ENCODE measurements at places on chromosomes 5 and 9.

DNA sequence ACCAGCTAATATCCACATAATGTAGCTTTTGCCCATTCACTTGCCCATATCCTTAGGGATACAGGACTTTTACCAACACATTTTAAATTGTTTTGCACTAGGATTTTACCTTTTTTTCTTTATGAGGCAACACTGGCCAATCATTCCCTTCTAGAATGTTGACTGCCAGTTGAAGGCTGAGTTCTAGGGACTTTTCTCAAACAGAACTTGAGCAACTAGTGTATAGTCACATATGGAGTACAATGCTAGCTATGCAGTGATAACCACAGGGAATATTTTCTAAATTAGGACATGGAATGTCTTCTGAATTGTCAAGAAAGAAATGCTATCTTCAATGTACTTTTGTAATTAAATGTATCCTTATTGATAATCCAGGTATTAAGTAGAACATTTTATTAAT is 133.6 kb downstream of the OXCT1 start:
- DNase-seq, result no peak

- DNase-seq, result no peak
Measured at GRCh38 chr5:105587963-105588662, 2025.5 kb upstream of the NUDT12 start.

- no peak for DNase-seq
Measured at GRCh38 chr5:53067641-53068040, 41.9 kb downstream of the MOCS2 start.

- no peak for DNase-seq
Measured at GRCh38 chr5:120510098-120510637, 46.1 kb downstream of the PRR16 start.

- peak; percentile 0 for DNase-seq
Measured at GRCh38 chr5:135944967-135945560, 9.7 kb downstream of the LECT2 start.

DNA sequence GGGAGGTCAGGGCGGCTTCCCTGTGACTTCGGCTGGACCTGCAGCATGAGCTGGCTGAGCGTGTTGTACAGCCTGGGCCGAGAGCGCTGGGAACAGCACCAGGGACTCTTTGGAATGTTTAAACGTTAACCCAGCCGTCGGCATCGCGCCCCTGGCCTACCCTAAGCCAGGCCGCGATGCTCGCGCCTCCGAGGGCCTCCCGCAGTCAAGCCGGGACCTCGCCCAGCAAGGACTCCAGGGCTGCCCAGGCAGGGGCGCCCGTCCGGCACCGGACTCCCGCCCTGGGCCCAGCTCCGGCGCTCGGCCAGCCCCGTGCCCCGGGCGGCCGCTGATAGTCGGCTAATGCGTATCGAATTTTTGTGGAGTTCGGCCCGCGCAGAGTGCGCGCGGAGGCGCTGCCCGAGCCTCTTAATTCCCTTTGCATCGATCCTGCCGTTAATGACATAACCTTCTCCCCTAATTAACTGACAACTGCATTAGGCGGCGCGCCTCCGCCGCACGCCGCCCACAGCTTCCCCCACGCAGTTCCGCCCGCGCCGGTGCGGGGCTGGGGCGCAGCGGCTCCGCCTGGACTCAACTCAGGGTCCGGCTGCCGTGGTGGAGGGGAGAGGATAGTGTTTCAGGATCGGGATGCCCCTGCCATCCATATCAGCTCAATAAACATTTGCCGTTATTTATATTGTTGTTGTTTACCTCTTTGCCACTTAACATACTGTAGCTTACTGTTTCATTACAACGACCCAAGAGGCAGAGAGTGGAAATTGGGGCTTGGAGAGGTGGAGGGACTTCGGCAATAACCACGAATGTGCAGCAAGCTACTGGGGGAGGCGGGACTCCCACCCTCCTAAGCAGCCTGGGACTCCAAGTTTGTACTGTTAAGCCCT is 28.8 kb upstream of the CDC23 start:
- no peak for DNase-seq

DNA sequence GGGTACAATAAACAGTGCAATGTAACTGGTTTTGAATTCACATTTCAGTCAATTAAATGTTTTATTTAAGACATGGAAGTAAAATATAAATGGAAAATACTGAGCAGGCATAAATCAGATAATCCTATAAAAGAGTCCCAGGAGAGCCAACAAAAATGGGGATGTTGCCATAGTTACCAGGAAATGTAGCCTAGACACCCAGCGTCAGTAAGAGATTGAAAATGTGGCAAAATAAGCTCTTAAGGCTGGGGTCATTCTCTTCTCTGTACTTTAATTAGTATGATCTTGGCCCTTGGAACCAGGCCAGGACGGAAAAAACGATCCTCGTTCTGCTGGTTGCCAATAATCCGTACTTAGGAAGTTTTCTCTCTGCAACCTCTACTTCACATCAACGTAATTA is 18.9 kb upstream of the RASEF start:
- DNase-seq, result no peak

- DNase-seq, result no peak
Measured at GRCh38 chr5:172939611-172940267, 19.5 kb upstream of the RPL26L1 start.

GRCh38 chr5:73591102-73591695 is 25.7 kb downstream of the UTP15 start:
- no peak for DNase-seq

DNA sequence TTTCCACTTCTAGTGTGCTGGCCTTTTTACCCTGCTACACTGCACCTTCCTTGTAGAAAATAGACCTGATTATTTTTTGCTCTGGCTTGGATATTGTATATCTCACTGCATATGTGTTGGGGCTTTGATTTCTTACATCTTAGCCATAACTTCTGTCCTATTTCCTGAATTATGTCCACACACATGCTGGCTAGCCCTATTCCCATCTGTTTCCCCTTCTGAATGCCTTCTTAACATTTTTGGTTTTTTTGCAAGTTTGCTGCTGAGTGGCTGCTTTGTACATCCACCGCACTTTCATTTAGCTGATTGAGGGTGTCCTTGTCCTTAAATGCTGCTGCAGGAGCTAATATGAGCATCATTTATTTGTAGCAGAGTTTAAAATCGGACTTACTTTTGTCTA is 26.9 kb downstream of the CFAP95 start:
- no peak for DNase-seq

DNA sequence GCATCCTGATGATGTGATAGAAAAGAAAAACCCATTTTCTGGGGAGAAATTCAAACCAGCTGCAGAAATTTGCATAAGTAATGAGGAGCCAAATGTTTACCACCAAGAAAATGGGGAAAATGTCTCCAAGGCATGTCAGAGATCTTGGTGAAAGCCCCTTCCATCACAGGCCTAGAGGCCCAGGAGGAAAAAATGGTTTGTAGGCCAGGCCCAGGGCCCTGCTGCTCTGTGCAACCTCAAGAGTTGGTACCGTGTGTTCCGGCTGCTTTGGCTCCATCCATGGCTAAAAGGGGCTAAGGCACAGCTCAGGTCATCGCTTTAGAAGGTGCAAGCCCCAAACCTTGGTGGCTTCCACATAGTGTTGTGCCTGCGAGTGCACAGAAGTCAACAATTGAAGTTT is 543.1 kb downstream of the ZNF608 start:
- DNase-seq, result no peak

GRCh38 chr5:67341478-67341877 is 144.9 kb upstream of the CD180 start:
- no peak for DNase-seq

DNA sequence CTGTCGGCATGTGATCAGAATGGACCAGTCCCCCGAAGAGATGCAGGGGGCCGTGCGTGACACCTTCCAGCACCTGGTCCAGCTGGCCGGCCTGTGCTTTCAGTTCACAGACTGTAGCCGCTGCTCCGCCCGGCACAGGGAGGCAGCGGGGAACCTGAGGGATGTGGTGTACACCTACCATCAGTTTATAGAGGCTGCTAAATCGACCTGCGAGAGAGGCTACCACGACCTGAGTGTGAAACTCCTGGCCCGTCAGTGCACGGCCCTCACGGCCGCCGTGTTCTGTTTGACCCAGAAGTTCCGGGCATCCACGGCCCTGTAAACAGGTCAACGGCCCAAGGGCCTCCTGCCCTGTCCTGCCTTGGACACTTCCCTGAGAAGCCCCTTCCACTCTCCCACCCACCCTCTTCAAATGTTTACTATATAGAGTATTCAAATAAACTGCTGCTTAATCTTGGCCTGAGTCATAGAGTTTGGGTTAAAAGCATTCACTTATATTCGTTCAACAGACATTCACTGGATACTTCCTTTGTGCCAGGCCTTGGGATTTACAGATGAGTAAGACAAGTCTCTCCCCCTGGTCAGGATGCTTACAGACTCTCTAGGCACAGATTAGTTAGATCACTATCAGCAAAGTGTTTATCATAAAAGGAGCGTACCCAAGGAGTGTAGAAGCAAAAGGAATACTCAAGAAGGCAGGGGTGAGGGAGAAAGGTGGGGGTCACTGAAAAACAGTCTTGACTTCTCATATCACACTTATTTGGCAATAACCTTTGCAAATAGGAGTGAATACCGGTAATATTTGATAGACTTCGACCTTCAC is 6.9 kb upstream of the TRMT10B start:
- DNase-seq, result no peak

DNA sequence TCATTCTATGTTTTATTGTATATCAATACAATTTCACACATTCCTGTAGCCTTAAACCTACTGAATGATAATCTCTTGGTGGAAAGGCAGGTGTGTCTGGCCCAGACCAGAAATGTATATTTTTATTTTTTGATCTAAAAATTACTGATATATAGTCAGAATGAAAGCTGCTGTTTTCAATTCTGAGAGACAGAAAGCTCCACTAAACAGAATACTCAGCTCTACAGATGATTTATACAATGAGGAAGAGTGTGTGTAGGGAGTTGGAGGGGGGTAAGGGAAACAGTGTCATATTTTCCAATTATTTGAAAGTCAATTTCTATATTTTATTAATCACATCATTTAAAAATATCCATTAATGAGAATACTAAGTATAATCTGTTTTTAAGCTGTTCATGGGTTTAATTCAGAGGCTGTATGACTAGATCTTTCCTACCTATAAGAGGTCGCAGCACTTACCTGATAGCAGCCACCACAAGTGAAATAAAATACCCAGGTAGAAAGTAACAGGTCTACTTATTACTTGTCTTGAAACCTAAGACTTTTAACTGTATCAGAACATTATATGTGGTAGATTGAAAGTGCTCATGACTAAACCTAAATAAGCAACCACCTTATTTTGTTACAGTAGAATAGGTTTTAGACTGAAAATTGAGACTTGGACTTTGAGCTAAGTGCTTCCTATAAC is 183.4 kb downstream of the TMC1 start:
- no peak for DNase-seq

- DNase-seq, result no peak
Measured at GRCh38 chr5:33311893-33312292, 128.9 kb upstream of the TARS1 start.

GRCh38 chr5:156402387-156402921 is 75.5 kb downstream of the SGCD start:
- peak; percentile 57 for DNase-seq

- DNase-seq, result no peak
Measured at GRCh38 chr9:107983762-107984161, 494.2 kb upstream of the KLF4 start.

GRCh38 chr9:89177944-89178829 is at the start of gene SHC3:
Gene SHC3, minus strand, starts transcription at chr9:89178818. Its CDS starts 358 bp downstream, at chr9:89178460.
- DNase-seq, result no peak

GRCh38 chr9:129394061-129394885 is 216.2 kb upstream of the IER5L start:
- no peak for DNase-seq

- no peak for DNase-seq
Measured at GRCh38 chr9:135100241-135100681, 12.8 kb downstream of the OLFM1 start.

- DNase-seq, result no peak
Measured at GRCh38 chr5:178651046-178651810, 24.4 kb upstream of the CLK4 start.

DNA sequence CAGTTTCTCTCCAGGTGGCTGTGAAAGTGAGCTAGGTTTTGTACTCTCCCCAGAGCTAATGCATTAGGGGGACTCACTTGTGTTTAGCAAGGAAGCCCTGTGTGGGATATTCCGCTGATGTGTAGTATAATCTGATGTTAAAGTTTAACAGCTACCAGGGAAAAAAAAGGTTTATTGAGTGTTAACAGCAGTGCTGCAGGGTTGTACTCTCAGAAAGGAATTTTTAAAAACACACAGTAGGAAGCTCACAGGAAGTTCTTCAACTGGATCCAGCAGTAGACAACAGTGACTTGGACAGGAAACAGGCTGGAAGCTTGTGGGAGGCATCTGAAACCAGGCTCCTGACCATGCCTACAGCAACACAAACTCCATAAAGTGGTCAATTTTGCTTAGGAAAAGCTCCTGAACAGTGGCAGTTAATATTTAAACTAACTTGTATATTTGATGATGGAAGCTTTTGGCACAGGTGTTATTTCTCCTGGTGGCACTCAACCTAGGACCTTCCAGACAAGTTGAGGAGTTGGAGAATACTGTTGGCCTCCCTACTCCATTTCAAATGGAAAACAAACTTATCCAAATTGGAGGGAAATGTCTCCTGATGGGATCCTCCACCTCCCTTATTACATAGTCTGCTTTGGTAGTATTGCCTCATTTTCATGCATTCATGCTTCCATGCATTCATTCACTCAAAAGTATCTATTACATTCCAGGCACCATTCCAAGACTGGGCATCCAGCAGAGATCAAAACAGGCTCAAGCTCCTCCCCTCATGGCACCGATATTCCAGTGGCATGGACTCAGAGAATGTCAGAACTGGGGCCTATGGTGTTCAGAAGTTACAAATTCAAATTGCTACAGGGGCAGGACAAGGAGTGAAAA is 54.7 kb downstream of the FOXD1 start:
- DNase-seq, result no peak

GRCh38 chr5:54651482-54652076 is 134.0 kb downstream of the SNX18 start:
- DNase-seq, result no peak

DNA sequence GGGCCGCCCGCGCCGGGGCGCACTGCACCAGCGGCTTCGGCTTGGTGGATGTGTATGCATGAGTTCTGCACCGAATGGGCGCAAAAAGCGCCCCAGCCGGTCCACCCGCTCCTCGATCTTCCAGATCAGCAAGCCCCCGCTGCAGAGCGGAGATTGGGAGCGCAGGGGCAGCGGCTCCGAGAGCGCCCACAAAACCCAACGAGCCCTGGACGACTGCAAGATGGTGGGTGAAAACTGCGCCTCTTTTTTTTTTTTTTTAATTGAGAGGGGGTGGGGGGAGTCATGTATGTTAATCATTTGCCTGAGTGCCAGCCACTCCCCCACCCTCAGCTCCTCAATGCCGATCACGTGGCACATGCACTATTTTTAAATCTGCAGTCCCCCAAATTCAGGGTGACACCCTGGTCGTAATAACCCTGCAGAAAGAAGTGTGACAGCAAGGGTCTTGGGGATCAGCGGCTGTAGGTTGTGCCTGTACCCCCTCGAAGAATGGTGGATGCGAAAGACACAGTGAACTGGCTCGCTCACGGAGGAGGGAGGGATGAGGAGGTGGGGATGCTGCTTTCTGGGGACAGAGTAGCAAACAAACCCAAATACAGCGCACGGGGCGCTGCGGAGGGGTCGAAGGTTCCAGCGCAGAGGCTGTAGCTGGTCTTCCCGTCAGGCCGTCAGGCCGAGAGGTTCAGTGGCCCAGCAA is 900 bp downstream of the RGS7BP start:
- DNase-seq, result no peak

- no peak for DNase-seq
Measured at GRCh38 chr5:134106991-134107701, 7.3 kb upstream of the TCF7 start.

- no peak for DNase-seq
Measured at GRCh38 chr5:123208668-123209501, 119.8 kb downstream of the PRDM6 start.
